ENCODE measurements at places on chromosomes 7 and 10.

- no peak for DNase-seq
Observed at GRCh38 chr10:60209874-60210570, 179.7 kb downstream of the ANK3 start.

DNA sequence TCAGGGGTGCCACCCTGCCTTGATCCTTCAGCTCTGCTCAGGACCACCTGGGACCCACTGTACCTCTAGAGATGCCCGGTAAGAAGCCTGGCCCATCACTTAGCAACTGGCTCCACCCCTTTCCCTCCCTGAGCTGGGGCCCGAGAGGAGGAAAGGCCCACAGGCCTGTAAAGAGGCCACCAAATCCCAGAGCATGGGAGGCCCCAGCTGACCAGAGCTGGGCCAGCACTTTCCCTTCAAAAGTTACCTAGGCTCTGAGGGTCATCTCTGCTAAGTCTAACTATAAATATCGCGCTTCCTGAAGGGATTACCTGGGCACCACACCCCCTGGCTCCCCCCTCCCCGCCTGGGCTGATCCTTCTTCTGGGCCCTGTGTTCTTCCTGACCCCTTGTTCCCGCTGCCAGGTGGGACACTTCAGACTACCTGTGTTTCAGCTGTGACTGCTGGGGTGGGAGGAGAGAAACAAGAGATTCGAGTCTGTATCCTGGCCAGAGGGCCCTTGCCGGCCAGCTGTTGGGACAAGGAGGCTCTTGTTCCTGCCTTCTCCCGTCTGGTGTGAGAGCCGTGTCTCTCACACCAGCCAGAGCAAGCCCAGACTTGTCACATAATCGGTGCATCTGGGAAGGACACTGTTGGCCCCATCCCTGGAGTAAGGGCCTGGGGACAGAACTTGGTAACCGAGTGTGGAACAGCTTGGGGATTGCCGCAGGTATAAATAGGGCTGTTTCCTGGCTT is 22.8 kb upstream of the ANKRD2 start:
- peak; percentile 24 for DNase-seq

GRCh38 chr10:3094609-3095036 is 27.3 kb downstream of the PFKP start:
- no peak for DNase-seq

- no peak for DNase-seq
Observed at GRCh38 chr7:130894909-130895750, 161.1 kb upstream of the KLF14 start.

DNA sequence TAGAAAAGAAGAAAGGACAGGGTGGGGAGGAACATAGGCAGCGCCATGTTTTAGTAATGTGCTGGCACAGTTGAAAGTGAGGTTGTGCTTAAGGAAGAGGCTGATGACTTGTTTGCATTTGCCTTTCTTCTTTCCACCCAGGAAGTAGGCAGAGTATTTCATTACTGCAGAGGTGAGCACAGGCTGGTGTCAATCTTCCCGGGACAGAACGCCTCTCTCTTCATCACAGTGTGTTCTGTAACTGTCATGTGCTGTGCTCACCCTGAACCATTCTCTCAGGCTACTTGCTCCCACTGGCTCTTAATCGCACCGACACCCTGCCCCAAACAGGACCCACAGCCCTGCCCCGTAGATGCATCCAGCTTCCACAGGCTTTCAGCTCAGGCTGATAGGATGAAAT is 135.8 kb upstream of the YAE1 start:
- DNase-seq, result no peak
